Fibroblast of skin of right biceps (primary cell): ENCODE measurements at places on chromosomes 2 and 18.
A peak's percentile ranks its signal among the peaks of the same experiment; 100 is the strongest.

DNA sequence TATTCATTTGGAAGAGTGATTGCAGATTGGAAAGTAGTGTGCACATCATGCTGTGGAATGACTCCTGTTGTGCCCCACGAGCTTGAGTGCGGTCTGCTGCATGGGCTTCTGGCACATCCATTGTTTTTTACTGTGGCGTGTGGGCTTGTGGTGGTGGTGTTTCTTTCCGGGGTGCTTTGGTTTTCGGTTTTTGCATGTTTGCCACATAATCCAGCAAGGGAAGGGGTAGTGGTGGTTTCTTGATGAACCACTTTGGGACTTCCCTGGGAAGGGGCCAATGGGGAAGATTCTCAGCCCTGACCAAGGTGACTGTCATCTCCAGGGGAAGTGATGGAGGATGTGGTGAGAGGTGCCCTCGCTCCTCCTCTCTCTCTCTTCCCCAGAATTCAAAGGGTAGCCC, 57.0 kb downstream of the COA5 start:
- no peak for DNase-seq

DNA sequence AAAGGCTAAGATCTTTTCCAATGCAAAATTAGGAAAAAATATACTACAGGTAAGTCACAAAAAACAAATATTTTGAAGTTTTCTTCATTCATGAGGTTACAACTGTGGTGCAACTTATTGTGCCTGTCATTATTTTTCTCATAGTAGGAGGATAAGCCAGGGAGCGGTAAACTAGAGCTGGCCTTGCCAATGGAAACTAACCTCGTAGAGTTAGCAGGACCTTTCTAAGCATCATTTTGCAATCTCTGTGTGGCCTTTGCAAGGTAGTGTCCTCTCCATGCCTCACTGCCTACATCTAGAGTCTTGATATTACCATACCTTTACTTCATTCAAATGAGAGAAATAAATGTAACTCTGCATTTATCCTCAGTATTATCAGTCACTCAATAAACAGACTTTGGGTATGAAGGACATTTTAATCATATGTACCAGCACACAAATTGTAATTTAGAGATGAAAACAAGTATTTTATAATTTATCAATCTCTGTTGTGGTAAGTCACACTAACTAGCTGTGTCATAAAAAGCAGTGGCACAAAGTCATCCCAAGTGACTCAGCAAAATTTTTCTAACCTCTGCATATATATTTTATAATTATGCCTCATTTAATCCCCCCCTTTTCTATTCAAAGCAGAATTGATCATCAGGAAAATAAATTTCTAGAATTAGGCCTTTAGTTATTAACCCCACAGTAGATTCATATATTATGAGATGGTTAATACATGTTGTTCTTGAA, 47.0 kb downstream of the LANCL1 start:
- no peak for DNase-seq

DNA sequence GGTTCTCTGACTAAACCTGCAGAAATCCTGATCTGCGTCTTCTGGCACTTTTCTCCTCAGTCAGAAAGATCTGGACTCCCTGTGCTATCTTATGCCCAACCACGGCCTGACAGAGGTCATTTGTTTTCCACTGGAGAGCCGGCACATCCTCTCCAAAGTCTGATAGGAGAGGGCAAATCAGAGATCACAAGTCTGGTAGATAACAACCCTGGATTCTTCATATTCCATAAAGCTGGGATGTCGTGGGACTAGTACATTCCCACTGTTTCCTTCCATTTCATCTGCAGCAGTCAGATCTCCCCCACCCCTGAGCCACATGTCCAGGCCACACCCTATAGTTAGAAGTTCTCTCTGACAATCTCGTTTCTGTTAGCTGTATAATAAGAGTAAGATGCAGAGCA, 157.0 kb downstream of the MGAT5 start:
- DNase-seq, result peak; percentile 22

DNA sequence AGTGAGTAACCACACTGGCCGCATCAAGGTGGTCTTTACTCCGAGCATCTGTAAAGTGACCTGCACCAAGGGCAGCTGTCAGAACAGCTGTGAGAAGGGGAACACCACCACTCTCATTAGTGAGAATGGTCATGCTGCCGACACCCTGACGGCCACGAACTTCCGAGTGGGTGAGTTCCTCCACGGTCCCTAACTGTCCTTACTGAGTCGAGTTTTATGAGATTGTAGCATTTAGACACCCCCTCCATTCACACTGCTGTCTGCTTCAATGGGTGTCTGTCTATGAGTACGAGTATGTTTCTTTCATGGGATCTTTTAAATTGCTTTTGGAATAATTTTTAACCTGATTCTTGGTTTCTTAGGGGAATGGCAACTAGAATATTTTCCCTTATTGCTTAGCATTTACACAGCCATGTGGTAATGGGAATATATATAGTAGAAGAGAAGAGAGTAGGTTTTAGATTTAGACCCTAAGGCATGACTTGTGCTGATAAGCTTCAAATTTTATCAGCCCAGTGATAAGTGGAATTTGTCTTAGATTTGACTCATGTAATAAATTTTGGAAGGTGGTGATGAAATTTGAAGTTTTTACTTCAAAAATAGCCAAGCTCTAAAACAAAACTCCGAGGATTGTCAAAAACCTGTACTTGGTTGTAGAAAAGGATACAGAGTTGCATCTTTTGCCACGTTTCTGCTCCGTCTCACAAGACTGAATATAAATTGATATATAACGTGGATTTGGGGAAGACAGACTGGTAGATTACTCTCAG, 188.2 kb downstream of the LTBP1 start:
- no peak for DNase-seq

DNA sequence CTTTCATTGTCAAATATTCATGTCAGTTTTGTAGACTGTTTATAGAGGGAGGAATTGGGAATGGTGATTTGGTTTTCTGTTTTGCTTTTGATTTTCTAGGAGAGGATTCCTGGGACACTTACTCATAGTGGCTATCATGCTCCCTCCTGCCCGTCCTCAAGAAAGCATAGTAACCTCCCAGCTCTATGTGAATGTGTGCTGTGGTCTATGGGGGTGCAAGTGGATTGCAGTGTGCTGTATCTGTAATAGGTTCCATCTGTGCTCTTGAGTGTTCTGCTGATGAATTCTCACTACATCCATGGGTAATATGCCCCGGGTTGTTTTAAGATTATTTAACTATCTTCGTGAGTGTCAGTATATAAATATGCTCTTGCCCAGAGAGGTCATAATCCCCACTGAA, 811.3 kb downstream of the CNTNAP5 start:
- peak; percentile 66 for DNase-seq

DNA sequence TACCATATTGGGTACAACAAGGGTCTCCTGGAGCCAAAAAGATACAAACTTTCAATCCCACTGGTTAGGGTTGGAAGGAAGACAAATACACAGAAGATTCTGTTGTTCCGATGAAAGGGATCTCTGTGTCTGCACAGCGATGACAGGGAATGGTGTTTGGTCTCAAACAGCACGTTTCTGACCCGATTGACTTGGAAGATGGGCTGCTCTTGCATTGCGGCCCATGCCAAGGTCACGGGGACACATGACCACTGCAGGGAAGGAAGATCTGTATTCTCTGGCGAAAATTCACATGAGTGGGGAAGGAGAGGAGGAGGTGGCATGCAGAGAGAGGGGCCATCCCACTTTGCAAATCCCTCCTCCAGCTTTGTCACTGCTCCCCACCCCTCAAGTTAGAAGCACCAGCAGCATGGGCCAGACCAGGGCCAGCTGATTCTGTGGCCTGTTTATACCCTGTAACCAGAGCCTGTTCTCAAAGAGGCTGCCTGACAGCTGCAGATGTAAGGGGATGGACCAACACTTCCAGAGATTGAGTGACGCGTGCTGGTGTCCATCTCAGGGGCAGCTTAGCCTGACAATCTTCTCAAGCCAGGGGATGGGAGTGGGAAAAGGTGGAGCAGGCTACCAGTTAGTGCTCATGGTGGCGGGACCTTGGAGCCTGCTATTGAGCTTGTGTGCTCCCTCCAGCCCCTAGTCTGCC, 57.2 kb downstream of the TNP1 start:
- DNase-seq, result no peak

- DNase-seq, result no peak
Observed at GRCh38 chr2:60569680-60570111, 16.2 kb upstream of the BCL11A start.

DNA sequence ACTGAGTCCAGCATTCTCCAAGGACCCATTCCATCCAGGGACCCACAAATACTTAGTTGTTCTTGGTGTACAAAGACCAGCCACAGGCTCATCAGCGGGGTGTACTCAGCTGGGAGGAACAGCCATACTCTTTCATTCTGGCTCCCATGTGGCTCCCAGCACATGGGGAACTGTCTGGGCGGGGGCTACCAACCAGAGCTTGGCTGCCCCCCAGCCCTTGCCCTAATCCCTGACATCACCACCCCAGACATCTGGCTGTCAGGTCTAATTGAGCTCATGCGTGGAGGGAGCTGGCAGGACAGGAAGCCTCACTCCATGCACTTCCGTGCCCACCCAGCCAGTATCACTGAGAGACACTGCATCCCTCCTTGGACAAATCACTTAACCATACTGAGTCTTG, 283.6 kb downstream of the DYSF start:
- DNase-seq, result no peak

DNA sequence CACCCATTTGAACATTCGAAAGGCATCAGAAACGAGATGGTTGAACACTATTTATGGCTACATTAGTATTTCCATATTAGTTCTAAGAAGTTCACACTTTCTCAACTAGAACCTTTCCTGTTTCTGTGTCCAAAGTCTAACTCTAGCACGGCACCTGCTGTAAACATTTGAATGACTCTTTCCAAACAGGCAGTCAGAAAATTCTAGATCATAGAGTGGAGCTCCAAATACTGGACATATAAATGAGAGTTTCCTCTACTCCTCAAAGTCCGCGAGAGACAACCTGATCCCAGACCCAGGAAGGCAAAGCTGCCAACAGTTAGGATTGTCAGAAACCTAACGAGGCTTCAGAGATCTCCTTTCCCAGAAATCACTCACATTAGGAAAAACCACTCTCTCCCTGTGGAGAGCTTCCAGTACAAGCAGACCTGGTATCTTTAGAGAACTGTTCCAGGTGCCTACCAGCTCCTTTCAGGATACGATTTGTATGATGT, 10.6 kb downstream of the RND3 start:
- DNase-seq, result no peak

- no peak for DNase-seq
Observed at GRCh38 chr2:767440-767839, 90.2 kb upstream of the TMEM18 start.

DNA sequence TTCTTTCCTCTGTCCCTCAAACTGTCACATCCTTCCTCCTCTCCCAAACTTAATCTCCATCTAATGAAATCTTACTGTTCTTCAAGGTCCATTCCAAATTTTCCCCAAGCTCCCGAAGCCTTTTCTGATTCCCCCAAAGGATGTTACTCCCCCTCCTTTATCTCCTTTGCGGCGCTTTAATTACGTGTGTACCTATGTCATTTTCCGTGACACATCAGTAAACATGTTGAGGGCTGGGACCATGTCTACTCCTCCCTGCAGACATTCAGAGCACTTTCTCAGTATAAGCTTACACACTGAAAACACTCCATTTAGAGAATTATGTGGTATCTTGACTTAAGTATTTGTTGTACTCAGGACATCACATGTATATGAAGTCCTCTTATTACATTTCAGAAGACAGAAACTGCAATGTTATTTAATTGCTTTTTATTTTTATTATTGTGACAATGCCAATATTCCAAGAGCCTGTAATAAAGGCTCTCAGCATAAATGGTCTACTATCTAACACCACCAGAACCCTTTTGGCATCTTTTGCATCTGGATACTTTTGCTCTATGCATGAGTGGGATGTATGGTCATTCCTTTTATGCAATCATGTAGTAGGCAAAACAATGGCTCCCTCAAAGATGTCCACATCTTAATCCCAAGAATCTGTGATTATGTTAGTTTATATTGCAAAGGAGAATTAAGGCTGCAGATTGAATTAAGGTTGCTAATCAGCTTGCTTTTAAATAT, 1.8 kb downstream of the NMI start:
- no peak for DNase-seq

- DNase-seq, result peak; percentile 49
Observed at GRCh38 chr18:11324510-11324909, 175.1 kb upstream of the PIEZO2 start.

GRCh38 chr2:238915596-238915995, 67.7 kb downstream of the TWIST2 start:
- DNase-seq, result no peak
